ENCODE measurements at places on chromosomes 3 and 15.

DNA sequence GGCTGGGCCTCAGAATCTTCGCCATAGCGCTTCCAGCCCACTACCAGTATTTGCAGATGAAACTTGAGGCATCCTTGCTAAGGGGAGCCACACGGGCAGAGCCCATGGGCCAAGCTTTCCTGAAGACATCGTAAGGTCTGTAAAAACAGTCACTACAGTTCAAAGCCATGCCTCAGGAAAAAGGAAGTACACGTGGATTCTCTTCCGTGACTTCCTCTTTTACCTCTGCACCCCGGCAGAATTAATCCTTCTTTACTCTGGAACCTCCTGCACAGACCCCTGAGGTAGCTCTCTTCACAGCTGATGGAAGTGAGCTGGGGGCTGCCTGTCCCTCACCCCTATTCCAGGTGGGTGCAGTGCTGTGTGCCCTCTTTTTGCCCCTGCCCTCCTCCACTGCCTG, 129.2 kb downstream of the CHDH start:
- DNase-seq: no peak

DNA sequence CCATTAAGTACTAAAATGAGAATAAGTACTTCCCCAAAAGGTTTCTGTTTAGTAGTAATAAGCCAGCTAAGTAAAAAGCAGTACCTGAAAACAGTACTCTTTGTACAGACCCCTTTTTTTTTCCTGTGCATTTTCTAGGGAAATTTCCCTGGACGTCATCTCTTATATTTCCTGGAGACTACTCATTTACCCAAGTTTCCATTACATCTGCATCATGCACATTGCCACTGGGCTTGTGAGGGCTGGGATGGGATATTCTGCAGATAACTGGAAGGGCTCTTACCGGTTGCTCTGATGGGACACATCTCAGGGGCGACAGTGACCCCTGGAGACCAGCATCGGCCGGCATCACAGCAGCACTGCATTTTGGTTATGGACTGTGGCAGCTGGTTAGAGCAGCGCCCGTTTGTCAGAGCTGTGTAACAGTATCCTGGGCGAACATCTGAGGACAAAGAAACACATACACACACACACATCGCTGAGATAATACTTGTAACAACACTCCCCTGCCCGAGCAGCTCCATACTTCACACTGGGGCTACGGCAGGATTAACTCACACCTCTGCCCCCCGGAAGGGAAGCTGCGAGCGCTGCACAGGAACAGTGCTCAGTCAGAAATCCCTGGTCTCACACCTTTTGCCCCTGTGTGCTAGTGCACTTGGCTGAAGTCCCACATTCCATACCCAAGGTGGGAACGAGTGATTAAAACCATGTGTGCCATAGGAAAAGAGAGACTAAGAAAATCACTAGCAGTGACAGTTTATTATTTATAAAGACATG, 124.9 kb downstream of the FBN1 start:
- no peak for DNase-seq

DNA sequence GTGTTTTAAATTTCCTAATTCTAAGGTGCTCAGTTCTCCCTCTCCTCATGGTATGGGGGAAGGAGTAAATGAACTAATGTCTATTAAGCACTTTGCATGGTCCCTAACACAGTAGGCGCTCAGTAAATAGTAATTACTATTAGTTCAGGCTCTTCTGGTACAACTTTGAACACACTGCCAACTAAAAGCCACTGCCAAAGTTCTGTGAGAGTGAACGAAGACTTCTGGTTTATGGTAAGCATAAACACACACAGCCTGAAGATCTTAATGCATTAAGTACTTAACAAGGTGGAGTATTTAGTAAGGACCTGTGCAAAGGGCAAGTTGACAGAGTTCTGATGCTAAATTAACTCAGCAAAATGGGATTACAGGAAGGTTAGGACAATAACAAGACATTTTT, 24.7 kb downstream of the RARB start:
- DNase-seq: no peak

DNA sequence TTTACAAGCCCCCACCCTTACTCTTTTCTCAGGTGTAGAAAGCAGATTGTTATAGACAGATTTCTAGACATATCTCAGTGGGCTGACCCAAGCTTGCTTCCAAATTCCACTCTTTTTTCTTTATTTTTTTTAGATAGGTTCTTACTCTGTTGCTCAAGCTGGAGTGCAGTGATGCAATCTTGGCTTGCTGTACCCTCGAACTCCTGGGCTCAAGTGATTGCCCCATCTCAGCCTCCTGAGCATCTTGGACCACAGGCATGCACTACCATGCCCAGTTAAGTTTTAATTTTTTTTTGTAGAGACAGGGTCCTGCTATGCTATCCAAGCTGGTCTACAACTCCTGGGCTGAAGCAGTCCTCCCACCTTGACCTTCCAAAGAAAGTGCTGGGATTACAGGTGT, 53.5 kb upstream of the ADAMTS9 start:
- DNase-seq: no peak

- no peak for DNase-seq
Observed at GRCh38 chr15:60255390-60255789, 142.4 kb downstream of the ANXA2 start.

DNA sequence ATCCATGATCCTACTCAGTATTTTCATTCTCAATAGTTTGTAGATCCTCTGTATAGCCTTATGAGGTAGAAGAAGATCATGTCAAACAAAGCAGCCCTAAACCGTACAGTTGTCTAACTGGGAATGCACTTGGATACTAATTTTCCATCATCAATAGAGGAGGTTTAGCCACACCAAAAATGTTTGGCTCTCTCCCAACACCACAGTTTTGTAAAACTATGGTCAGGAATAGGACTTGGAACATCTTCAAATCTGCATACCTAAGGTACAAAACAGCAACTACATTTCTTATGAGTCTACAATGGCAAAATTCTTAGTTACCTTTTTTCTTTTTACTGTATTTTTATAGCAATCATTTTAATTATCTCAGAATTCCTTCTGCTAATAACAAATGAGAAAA, 1001.6 kb downstream of the ROBO2 start:
- DNase-seq: no peak

DNA sequence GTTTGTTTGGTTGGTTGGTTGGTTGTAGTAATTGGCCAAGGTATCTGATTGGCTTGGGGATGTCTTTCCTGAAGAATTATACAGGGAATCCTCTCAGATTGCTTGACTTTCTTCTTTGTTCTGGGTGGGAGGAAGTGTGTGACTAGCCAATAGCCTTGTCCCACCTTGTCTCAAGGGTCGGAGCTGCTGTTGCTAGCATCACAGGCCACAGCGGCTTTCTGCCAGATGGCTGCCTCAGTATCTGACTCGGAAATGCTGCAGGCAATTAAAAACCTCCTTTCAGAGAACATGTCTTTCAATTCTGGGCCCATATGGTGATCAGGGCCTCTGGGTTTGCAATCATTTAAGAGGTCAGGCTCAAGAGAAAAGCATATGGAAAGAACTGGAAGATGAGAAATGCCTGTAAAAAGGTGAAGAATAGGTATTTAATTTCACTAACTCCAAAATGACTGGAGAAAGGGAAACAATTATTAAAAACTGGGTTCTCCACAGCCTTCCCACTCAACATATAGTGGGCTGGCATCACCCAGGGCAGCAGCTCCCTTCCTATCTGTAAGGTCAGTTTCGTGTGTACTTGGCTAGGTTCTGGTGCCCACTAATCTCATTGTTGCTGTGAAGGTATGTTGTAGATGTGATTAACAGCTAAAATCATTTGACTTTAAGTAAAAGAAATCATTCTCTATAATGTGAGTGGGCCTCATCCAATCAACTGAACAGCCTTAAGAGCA, 32.4 kb downstream of the TGFBR2 start:
- no peak for DNase-seq

GRCh38 chr3:55792009-55792408, 304.9 kb upstream of the WNT5A start:
- no peak for DNase-seq

- DNase-seq: no peak
Observed at GRCh38 chr15:53862386-53862785, 102.9 kb upstream of the WDR72 start.

DNA sequence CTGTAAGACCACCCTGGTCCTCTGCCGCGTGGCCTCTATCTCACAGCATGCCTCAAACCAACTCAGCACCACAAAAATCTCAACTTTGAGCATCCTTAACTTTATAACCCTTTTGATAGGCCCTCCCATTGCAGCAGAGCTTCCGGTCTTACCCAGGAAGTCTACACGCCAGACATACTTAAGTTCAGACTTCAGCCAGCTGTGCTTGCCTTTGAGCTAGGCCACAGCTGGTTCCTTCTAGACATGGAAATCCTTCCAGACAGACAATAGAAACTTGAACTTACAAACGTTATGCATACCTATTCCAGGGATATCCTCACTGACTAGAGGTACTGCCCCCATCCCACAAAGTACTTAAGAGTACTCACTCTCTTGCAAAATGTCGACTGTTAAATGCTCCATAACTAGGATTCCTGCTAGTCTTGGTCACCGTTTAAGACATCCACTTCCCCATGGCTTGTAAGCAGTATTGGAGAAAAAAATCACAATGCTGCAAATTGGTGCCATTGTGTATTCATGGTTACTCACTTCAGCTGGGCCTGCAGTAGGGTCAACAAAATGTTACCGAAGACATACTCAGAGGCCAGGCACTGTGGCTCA, 183.5 kb downstream of the TBL1XR1 start:
- DNase-seq: no peak

DNA sequence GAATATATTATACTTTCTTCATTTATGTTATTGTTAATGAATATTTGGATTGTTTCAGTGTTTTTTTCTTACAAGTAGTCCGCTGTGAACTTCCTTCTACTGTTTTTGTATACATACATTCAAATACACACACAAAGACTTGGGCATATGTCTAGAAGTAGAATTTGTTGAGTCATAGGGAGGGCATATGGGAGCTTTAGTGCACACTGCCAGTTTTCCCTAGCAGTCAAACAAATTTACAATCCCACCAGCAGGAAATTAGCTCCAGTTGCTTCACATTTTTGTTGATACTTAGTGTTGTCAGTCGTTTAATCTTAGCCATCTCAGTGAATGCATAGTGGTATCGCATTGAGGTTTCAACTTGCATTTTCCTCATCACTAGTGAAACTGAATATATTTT, 492.3 kb downstream of the DIPK2A start:
- no peak for DNase-seq

- no peak for DNase-seq
Observed at GRCh38 chr15:35871812-35872211, 325.8 kb upstream of the DPH6 start.

- DNase-seq: no peak
Observed at GRCh38 chr3:144923046-144923775, 951.6 kb downstream of the DIPK2A start.

DNA sequence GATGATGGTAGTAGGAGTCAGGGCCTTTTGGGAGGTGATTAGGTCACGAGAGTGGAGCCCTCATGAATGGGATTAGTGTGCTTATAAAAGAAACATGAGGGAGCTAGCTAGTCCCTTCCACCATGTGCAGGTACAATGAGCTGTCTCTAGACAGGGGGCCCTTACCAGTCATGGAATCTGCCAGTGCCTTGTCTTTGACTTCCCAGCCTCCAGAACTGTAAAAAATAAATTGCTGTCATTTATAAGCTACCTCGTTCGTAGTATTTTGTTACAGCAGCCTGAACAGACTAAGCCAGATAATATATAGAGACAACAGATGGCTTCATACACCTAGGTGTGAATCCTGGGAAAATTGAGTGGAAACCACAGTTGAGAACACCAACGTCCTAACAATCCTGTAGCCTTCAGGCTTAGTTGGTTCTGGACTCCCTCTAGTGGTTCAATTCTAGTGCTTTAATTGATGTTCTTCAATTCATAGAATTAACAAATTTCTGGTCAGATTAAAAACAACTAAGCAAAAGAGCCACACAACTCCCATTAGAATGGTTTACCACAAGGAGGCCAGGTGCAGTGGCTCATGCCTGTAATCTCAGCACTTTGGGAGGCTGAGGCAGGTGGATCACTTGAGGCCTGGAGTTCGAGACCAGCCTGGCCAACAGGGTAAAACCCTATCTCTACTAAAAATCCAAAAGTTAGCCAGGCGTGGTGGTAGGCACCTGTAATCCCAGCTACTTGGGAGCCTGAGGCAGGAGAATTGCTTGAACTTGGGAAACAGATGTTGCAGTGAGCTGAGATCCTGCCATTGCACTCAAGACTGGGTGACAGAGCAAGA, 21.3 kb upstream of the GATM start:
- DNase-seq: no peak

DNA sequence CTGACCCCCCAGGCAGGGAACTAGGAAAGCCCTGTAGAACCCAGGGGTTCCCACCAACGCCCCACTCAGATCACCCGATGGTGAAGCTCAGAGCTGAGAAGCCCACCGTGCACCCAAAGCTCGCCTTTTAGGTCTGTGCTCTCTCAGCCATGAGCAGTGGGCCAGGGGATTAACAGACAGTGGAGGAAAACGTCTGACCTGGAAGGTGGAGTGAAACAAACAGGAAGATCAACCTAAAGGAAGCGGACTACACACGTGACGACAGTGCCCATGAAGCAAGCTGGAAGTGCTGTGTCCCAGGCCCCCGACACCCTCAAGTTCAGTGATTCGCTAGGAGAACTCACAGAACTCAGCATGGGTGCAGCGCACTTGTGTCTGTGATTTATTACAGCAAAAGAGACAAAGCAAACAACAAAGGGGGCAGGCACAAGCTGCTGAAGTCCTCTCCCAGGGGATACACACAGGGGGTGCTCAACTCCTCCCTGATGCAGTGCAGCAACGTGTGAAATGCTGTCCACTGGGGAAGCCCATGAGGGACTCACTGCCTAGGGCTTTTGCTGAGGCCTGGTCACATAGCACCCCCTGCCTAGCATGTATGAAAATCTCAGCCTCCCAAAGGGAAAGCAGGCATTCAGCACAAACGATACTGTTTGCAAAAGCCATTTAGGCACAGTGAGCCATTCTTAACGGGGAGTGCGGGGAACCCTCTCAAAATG, 43.5 kb downstream of the CFAP92 start:
- no peak for DNase-seq
